ENCODE measurements at places on chromosomes 16 and 17.

DNA sequence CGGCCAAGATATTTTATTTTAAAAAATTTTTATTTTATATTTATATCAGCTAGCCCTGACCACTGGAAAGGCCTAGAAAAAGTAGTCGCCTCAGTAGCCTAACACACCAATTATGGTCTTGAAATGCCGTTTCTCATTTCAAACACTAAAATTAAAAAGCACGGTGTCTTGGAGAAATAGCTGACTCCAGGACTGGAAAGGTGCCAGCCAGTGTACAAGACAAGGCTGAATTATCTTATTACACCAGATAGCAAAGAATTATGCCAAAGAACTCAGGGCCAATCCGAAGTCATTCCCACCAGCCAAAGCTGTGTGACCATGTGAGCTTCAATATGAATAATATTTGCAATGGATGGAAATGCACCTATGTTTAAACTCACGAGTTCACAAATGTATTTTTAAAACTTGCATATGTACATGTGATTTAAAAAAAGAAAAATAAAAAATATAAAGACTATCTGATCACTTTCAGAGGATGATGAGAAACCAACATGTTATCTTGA is 19.9 kb upstream of the ATP2C2 start:
- no peak for DNase-seq

DNA sequence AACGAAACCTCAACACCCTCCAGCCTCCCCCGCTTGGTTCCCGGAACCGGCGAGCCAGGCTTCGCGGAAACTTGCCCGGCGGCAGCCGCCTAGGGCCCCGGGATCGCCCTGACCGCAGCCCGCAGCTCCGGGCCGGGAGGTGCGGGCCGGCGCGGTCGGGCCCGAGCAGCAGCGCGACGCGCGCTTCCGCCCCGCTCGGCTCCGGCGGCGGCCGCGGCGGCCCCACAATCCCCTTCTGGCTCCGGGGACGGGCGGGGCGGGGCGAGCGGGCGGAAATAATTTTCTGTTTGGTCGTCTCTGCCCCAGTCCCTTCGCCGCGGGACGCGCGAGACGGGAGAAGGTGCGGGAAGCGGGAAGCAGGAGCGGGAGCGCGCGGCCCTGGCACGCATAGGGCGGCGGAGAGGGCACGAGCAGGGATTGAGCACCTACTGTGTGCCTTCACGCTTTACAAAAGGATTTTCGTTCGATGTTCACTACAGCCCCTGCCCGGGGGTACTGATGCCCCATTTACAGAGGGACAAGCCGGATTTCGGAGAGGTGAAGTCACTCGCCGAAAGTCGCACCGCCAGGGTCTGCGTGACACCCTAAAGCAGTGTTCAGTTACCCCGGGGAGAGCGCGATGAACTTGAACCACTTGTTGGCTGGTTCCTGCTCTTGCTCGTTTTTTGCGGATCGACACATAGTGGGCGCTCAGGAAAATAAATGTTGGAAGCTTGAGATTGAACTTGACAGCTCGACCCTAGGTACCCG is 2.7 kb upstream of the MLLT6 start:
- DNase-seq, result peak; percentile 79

- DNase-seq, result no peak
These were observed 12.3 kb downstream of the CACNG4 start for GRCh38 chr17:66976781-66977201.

DNA sequence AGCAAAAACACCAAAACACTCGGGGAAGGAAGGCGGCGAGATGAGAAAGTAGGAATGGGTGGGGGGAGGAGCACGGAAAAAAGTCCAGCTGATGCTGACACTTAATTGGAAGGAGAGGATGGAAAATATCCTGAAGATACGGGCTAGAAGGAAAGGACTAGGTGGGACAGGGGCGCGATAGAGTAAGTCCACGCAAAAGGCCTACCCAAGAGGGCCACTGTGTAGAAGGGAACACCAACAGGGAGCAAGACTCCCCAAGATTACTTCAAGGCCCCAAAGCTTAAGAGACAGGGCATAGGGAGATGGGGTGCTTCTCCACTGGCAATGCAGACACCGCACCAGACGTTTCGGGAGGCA is 736 bp downstream of the APPBP2 start:
- no peak for DNase-seq

DNA sequence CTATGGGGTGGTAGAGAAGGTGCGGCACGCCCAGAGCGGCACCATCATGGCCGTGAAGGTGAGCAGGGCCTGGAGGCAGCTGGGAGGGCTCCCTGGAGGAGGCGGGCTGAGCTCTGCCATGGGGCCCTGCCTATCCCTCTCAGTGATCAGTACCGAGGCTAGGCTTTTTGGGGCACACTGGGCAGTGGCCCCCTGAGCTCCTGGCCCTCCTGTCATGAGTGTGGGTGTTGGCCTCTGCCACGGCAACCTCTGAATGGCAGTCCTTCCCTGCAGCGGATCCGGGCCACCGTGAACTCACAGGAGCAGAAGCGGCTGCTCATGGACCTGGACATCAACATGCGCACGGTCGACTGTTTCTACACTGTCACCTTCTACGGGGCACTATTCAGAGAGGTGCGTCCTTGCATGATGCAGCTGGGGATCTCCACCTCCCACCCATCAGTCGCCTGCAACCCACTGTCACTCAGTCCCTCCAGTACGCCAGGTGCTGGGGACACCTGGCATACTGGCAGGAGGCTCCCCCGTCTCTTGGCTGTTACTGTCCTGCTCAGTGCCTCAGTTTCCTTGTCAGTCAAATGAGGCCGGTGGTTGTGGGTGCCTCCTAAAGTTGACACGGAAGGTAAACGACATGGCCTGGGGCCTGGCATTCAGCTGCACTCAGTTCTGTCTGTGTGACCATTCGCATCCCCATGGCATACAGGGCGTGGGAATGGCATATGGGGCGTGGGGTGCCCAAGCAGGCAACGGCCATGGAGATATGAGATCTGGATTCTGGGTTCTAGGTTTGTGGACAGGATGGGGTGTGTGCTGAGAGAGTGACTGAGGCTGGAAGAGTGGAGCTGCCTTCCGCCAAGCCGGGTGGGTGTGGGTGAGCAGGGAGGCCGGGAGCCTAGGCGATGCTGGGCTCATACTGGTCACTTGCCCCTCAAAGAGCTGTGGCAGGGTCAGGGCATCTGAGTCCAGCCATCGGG is 16.4 kb downstream of the MAP2K3 start:
- DNase-seq, result no peak

Data from stimulated activated CD4-positive, alpha-beta T cell treated with anti-CD3 and anti-CD28 coated beads, Interleukin-4, amount 100 ng/mL, for 1 hour (primary cell).